ENCODE measurements at places on chromosomes 6 and 20.

GRCh38 chr6:113365191-113365590 is 492.0 kb upstream of the MARCKS start:
- no peak for DNase-seq

DNA sequence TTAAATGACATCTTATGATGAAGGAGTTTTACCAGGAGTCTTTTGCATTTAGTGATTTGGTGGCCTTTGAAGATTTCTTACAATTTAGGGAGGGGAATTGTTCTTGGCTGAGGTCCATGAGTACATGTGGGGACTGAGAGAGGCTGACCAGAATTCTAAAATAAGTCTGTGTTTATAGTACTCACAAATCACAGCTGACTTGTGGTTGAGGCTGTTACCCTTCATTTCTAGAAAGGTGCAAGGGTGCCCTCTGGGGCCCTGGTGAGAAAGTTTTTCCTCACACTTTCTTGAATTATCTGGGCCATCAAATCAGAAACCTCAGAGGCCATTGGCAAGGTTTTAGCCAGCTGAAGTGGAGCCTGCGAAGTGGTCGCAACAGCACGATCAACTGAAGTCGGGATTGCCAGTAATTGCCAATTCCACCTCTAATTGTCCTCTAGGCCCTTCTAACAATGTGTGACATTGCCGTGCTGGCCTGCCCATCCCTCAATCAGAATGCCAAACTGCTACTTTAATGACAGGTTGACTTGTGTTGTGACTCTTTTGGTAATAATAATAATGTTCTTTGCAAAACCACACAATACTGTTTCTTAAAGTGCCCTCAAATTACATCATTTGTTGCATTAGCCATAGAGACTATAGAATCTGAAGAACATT is 221.6 kb downstream of the OGFRL1 start:
- DNase-seq: no peak

GRCh38 chr6:15408008-15408407 is 162.1 kb downstream of the JARID2 start:
- DNase-seq: no peak

DNA sequence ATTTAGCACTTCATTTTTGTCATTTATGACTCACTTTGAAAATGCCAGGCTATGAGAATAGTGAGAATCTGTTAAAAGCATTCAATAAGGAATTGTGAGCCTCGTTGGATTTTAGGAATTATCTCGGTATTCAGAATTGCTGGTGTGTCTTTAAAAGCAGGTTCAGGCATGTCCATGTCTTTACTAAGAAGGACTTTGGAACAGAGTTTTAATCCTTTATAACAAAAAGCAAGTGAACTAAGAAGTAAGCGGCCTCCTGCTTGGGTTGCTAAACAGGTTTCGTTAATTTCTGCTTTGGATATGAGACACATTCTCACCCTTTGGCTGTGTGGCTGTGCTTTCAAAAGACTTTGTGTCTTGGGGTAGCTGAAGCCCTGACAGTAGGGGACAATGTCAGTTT is 74.9 kb downstream of the IGF2R start:
- DNase-seq: no peak

DNA sequence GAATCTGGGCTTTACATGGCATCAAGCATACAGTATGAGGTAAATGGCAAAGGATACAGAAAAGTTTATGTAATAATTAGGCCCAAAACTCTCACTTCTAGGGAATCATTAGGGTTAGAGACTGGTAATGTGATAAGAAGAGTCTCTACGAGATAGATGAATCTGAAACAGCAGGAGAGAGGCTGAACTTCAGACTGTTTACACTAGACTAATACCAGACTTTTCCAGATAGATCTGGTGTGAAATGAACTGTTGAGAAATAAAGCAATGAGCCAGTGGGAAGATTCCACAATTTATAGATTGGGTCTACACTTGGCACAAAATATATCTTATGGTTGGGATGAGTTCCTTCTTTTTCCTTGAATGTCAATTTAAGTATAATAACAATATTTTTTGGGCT is 134.3 kb downstream of the MAN1A1 start:
- no peak for DNase-seq

GRCh38 chr6:25981568-25982263 is 19.1 kb downstream of the TRIM38 start:
- DNase-seq: no peak

DNA sequence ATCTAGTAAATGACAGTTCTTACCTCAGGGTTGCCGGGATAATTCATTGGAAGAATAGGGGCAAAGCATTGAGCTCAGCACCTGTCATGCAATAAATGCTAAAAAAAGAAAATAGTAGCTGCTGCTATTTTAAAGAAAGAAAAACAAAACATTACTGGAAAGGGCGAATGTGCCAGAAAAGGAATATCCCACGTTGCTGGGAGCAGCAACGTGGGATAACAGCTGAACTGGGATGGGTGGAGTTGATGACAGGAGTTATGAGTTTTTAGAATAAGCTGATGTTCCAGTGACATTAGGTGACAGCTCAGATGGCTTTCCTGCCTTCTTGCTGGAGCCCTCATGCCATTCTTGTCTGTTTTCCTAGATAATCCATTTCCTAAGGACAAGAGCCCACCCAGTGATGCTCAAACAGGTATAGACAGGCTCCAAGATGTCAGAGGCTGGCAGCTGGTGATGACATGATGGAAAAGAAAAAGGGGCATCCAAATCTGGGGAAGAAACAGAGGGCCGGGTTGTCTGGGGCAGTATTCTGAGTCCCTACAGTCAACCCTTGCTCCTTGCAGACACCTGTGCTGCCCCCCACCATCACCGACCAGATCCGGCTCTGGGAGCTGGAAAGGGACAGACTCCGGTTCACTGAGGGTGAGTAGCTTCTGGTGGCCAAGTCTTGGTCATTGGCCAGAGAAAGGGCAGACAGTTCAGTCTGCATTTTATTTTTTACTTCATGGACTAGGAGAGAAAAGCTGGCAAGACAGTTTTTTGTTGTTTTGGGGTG is 1.1 kb upstream of the VARS2 start:
- DNase-seq: no peak

DNA sequence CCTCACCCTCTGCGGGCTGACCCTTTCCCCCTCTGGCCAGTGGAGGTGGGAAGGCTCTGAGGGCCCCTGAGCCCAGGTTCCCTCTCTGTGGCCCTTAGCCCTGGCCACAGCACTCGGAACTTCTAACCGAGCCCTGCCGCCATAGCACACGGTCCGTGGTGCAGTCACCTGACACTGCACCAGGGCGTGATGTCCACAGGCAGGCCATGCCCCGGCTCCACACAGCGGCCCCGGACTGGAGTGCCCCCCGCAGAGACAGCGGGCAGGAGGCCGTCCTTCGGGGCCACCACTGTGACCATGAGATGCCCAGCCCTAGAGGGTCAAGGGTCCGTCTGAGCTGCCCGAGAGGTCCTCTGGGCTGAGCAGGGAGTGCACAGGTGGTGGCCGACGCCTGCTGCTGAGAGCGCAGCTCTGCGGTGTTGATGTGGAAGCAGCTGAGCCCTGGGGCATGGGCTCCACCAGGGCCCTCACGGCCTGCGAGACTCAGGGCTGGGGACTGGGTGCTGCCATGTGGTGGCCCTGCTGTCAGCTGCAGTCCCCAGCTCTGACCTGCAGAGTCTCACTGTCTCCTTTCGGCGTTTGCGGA is 11.2 kb upstream of the BHLHE23 start:
- no peak for DNase-seq

- no peak for DNase-seq
These were observed 65.6 kb upstream of the ASCC3 start for GRCh38 chr6:100946711-100947110.

DNA sequence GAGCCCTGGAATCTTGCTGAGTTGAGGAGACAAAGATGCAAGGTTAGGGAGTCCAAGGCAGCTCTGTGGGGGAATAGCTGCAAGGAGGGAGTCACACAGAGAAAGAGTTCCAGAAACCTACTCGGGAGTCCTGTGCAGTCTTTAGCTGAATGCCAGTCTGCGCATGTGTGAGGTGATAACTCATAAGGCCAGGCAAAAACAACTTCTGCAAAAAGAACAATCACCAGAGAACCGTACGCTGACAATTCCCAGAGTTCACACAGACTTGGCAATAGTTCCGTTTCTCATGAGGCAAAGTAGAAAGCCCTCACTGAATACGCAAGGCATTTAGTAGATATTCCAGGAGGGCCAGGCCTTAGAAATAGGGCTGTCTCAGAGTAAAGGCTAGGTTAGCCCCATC is 135.2 kb upstream of the TAB2 start:
- no peak for DNase-seq

GRCh38 chr6:44167567-44167966 is 8.9 kb downstream of the CAPN11 start:
- DNase-seq: no peak
